ENCODE measurements at places on chromosomes 12 and 14.

DNA sequence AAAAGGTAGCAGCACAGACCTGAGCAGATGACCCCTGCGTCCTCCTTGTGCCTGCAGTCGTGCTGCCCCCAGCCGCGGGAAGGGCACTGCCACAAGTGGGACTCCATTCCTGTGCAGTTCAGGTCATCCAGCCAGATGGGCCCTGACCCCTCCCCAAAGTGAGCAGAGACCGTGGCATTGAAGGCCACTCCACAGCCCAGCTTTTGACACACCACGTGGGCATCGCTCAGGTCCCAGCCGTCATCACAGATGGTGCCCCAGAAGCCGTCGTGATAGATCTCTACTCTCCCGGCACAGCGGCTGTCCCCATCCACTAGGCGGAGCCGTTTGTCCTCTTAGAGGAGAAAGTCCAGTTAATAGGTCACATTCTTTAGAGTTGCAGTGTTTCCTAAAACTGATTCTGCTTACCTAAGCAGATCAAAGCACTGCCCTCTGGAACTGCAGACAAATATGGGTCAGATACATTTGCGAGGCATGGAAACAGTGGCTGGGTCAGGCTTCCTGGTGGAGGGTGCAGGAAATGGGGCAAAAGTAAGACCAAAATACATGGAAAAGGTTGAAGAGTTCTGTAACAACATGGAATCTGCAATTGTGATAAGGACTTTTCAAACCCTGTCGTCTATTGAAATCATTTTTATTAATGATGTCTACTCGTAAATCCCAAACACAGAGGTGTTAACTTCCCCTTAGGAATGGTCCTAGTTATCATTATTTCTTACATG is 69.4 kb downstream of the CD163L1 start:
- DNase-seq, result no peak

- no peak for DNase-seq
These were observed 613 bp downstream of the ARHGEF40 start for GRCh38 chr14:21070610-21071224.

DNA sequence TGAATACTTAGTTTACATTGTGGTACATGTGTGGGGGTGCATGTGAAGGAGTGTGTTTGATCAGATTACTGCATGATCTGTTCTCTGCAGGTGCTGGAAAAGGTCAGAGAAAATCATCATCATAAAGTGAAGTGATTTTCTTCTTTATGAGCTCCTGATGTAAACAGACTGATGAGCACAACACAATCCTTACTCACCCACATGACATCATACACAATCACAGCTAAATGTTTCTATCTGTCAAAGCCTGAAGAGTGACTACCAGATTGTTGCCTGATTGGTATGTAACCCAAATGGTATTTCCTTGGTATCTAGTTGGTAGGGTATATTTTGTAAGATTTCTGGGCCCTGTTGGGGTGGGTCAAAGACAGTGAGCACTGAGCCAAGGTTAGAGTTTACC is 270.8 kb downstream of the FOXG1 start:
- DNase-seq, result peak; percentile 10

DNA sequence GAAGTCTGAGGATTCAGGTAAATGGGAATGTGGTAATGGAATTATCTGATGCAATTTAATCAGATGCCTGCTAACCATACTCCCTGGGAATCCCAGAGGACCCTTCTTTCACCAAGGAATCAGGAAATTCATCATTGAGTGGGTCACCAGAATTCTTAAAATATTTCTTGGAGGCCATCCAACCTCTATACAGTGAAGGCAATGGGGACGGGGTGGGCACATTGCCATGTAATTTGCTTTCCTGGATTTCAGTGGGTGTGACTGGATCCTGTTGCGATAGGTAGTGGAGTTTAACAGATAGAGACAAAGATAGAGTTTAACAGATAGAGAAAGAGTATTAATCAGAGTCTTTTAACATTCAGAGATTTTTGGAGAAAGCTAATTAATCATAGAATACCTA is 394.4 kb downstream of the DAD1 start:
- DNase-seq, result no peak

GRCh38 chr12:53550595-53550994 is 43.3 kb upstream of the NPFF start:
- DNase-seq, result no peak

- no peak for DNase-seq
These were observed 40.3 kb upstream of the SMOC1 start for GRCh38 chr14:69838881-69839416.

- peak; percentile 93 for DNase-seq
These were observed 8.7 kb downstream of the PHB2 start for GRCh38 chr12:6961695-6962284.

DNA sequence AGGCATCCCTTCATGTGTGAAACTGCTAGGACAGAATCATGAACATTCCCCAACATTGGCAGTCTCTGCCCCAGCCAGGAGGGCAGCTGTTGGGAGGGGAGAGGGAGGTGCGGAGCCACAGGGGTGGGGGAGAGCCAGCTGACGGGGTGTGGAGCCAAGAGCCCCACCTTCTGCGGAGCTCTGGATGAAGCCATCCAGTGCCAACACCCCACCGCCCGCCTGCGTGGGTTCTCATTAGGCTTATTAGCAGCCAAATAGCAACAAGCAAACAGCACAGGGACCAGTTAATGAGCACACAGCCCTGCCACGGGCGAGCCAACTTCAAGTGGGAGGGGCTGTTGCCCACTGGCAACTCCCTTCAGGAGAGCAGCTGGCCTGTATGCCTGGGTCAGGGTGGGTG is 12.1 kb downstream of the LTBP2 start:
- DNase-seq, result no peak

DNA sequence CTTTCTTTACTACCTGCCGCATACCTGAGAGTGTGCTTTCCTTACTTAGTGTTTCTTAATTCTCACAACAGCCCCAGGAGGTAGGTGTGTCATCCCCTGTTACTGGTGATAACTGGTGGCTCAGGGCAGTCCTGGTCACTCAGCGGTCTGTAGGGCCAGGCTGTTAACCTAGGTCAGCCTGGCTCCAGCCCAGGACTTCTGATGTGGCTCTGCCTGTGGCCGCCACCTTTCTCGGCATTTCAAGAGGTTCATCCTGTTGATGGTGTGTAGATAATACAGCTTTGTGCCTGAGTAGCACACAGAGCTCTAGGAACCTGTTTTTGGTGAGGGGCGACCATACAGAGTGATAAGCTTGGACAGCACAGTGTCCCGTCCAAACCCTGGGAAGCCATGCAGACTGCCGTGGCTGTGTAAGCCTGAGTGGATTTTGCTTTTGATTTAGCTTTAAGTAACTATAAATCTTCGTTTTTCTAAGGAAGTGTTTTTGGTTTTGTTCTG is 11.9 kb upstream of the DNAH10 start:
- no peak for DNase-seq

- DNase-seq, result no peak
These were observed 8.4 kb downstream of the IFI27L1 start for GRCh38 chr14:94089479-94089878.

GRCh38 chr14:90850487-90850886 is 34.3 kb upstream of the TTC7B start:
- no peak for DNase-seq

DNA sequence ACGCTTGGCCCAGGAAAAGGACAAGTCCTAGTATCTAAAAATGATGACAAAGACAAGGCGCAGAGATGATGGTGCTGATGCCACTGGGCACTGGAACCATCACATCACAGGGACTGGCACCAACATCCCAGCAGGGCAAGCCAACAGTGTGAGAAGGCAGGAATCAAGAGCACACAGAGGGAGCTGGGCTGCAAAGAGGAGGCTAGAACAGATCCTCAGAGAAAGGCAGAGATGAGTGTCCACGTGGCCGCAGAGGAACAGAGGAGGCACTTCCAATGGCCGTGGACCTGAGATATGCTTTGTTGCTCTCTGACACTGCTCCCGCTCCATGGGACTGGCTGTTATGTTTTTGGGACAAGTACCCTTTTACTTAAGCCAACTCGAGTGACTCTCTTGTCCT is 17.9 kb downstream of the FOXN3 start:
- no peak for DNase-seq

DNA sequence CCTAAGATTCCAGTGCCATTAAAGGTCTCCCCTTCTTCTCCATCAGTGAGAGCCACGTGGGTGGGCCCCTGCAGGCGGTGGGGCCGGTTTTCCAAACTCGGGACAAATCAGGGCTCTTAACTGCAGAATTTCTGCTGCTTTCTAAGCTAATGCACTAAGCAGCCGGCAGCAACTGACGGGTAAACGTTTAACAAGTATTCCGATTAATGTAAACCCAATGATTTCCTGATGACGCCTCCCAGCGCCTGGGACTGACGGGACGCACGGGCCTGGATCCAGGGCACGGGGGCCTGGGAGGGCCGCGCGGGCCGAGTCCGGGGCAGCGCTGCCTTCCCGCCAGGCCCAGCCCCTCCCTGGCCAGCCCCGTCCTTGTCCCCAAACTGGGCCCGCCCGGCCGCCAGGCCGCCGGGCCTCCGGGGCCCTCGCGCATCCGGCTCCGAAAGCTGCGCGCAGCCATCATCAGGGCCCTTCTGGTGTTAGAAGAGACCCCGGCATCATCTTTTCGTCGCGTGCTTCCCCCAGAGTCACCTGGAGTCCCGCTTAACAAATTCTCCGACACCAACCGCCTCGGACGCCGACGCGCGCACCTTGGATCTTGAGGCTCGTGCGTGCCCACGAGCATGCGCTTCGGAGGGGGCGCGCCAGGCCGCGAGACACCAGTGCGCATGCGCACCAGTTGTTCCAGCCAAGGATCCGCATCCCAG is at the start of gene MLH3:
Gene MLH3, minus strand, starts transcription at position 616 of the 704 bp plus-strand sequence. CDS start 1,812 bp downstream, outside the sequence.
- DNase-seq, result peak; percentile 88

DNA sequence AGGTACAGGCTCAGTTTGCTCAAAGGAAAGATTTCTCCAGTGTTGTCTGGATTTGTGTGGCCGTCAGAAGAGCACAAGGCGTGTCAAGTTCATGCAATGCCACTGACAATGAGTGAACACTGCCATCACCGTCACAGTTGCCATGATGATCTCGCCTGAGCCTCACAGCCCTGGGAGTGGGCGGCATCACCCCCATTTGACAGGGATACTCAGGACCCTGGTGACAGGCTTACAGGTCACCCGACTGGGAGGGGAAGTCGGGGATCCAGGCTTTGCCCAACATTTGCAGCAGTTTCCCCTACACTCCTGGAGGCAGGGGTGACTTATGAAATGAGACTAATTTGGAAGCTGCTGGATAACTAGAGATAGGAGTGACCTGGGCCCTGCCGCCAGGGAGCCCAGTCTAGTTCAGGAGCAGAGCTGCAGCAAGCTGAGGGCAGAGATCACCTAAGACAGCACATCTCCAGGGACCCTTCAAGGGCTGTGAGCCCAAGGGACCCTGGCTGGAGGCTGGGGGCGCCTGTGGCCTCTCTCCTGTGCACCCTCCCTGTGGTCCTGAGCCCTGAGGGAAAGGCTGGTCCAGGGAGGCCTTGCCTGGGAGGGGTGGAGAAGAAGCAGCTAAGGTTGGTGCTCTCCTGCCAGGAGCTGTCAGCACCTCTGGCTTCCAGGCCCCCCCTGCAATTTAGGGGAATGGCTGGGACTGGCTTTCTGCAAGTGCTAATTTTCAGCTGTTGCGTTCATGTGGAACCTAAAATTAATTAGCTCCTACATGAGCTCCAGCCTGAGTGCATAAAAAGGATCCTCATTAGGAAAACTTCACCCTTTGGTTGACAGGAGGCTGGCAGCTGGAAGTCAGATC is 32.4 kb upstream of the BEGAIN start:
- DNase-seq, result peak; percentile 48

GRCh38 chr14:54046250-54046649 is 89.6 kb upstream of the BMP4 start:
- DNase-seq, result no peak

DNA sequence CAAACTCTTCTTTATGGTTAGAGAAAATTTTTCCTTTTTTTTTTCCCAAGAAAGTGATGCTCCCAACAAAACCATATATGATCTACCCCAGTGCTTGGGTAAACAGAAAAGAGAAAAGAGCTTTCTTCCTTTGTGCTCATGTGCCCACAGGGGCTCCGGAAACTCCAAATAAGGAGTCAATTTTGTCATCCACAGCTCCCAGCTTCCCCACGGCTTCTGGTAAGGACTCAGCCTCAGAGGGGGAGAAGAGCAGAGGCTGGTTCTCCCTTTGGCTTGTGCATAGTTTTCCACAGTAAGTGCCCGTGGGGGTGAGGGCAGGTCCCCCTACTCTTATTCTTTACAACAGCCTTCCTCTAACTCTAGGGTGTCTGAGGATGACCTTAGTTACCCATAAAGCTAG is 13.3 kb upstream of the RGS6 start:
- DNase-seq, result no peak

DNA sequence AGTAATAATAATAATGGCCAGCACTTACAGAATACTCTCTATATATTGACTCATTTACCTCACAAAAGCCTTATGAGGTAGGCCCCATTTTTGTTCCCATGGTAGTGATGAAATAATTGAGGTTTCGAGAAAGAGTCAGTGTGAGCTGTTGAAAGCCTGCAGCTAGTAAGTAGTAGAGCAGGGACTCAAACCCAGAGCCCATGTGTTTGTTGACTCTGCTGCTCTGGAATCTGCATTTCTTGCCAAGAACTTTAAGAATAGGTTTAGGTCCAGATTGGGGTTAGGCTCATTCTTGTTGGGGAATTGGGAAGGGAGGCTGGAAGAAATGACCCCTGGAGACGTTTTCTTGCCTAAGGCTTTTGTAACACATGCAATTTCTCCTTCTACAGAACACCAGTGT is 27.9 kb downstream of the DYRK4 start:
- no peak for DNase-seq

- DNase-seq, result peak; percentile 10
These were observed 40.7 kb upstream of the ANO4 start for GRCh38 chr12:100753837-100754236.

DNA sequence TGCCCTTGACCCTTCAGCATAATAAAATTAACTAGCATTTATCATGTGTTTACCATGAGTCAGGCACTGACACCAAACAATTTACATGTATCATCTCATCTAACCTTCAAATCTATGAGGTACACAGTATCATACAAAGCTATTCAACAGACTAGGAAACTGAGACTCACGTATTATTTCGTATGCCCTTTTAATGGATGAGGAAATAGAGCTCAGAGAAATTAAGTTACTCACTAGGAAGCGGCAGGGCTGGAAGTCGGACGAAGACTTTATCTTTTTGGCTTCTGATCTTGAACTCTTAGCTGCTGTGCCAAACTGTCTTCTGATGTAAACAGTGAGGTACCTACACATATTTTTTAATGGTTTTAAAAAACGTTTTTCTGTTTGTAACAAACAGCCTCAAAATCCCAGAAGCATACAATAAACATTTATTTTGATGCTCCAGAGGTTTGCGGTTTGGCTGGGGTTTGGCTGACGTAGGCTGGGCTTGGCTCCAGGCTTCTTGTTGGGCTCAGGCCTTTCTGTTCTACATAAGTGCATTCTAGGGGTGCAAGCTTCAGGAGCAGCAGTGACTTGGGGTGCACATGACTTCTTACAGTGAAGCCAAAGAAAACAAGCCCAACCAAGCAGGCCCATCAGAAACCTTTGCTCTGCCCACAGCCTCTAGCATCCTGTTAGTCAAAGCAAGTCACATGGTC is 184.7 kb downstream of the TBX5 start:
- no peak for DNase-seq

DNA sequence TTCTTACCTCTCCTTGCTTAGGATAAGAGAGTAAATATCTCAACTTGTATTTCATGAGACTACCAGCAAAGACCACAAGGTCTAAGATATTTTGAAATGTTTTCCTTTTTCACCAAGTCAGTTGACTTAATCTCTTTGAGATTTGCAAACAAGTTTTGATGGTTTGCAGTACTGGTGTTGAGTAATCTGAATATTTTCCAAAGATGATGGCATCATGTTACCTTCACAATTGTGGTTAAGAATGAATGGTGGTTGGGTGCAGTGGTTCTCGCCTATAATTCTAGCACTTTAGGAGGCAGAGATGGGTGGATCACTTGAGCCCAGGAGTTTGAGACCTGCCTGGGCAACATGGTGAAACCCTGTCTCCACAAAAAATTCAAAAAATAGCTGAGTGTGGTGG is 225.7 kb downstream of the TMTC2 start:
- DNase-seq, result no peak

Data from NCI-H2081 (cell line).